ENCODE measurements at places on chromosomes 7 and 10.

GRCh38 chr10:56991591-56992069, 630.6 kb upstream of the ZWINT start:
- DNase-seq: no peak

DNA sequence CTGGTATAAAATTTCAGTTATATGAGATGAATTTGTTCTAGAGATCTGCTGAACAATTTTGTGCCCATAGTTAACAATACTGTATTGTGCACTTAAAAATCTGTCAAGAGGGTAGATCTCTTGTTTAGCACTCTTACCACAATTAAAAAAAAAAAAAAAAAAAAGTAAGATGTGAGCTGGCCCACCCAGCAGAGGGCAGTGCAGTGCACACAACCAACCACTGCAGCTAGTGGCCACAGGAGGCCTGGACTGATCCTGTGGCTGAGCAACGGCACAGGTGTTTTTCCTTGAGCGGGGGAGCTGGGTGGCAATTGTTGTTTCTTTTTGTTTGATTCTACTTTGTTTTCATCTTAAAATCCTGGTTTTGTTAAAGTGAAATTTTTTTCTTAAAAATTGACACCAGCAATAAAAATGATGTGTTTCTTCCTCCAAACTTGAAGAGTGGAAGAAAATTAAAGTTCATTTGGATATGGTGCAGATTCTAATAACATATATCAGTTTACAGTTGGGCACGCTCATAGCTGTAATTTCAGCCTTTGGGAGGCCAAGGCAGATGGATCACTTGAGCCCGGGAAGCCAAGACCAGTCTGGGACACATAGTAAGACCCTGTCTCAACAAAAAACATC, 171.1 kb upstream of the TBX20 start:
- peak; percentile 67 for DNase-seq

GRCh38 chr7:77931841-77932240, 133.3 kb downstream of the PHTF2 start:
- no peak for DNase-seq

GRCh38 chr7:137944168-137944567, 57.7 kb downstream of the CREB3L2 start:
- DNase-seq: no peak

GRCh38 chr7:66747881-66748511, 7.5 kb downstream of the RABGEF1 start:
- DNase-seq: no peak

Data from testis (tissue), 5 donors.